ENCODE measurements at places on chromosomes 5 and 9.

GRCh38 chr5:76153271-76153670 is 70.1 kb downstream of the SV2C start:
- DNase-seq: no peak

GRCh38 chr9:38363589-38363925 is 28.9 kb upstream of the ALDH1B1 start:
- DNase-seq: no peak

DNA sequence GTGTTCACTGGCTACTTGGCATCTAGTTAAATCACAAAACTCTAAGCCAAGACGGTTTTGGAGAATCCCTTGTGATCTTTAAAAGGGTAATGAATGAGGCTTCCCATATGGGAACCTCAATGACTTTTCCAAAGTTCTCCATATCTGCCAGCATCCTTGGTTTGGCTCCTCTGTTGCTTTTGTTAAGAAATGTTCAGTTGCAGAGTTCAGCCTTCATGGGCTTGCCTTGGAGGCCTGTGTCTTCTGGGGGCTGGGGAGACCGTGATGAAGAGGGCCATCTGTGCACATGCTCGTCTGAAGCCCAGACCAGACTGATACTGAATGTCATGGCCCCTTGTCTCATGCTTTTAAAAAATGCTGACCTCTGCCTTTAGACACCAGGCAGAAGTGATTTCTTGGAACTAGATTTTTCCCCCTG is 84.3 kb downstream of the RAI14 start:
- DNase-seq: no peak

DNA sequence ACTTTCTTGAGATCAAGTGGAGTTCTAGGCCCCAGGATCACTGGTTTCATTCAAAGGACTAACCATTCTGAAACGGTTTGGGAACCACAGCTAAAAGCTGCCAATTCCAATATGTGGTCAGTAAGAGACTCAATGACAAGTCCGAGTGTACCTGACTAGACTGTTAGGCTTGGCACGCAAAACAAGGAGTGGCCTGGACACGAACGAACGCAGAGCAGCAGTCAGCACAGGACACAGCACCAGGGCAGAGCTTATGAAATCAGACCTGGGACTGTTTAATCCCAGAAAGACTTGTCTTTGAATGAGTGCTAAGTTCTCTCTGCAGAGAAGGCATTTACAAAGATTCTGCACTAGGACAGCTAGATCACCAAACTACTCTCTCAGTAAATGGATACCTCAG is 213.8 kb downstream of the GAPVD1 start:
- no peak for DNase-seq

- DNase-seq: no peak
Observed at GRCh38 chr5:62575489-62575888, 3.1 kb upstream of the LRRC70 start.

DNA sequence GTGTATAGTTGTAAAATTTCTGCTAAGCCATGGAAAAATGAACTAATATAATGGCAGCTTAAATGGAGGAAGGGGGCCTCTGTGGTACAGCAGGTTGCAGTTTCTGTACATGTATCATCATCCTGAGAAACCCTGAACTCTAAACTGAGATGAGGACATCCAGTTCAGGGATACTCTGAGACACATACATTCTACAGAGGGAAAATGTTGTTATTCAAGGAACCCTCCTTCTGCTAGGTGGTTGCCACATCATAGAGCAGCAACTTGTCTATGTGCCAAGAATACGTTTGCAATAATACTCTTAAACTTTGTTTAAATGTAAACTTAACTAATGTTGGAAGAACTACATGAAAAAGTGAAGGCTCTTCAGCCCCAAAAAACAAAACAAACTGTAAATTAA is 1310.8 kb upstream of the WWC1 start:
- DNase-seq: no peak

GRCh38 chr9:132249690-132250089 is 87.8 kb downstream of the NTNG2 start:
- DNase-seq: no peak

DNA sequence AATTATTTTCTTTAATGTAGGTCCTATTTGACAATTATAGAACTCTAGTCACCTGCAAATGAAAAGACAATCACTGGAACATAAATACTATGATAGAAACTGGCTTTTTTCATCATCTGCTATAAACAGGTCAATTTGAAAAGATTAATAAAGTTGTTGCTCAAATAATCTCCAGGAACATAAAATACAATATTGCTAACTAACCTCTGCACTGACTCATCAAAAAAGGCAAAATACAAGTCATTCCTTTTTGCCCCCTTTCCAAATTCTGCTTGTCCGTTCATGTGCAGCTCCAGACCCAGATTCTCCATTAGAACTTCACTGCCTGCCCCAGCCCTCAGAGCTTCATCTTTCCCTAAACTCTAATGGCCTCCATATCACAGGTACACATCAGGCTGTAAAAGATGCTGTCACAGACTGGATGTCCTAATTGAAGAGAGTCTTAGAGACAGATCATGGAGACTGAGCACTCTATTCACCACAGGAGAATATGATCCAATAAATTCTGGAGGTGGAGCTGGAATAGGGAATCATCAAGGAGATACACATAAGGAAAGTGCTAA is 1.6 kb downstream of the DCTN4 start:
- no peak for DNase-seq

- no peak for DNase-seq
Observed at GRCh38 chr5:122180146-122180712, 50.9 kb downstream of the ZNF474 start.

GRCh38 chr5:50623666-50624065 is 42.8 kb upstream of the PARP8 start:
- DNase-seq: no peak

DNA sequence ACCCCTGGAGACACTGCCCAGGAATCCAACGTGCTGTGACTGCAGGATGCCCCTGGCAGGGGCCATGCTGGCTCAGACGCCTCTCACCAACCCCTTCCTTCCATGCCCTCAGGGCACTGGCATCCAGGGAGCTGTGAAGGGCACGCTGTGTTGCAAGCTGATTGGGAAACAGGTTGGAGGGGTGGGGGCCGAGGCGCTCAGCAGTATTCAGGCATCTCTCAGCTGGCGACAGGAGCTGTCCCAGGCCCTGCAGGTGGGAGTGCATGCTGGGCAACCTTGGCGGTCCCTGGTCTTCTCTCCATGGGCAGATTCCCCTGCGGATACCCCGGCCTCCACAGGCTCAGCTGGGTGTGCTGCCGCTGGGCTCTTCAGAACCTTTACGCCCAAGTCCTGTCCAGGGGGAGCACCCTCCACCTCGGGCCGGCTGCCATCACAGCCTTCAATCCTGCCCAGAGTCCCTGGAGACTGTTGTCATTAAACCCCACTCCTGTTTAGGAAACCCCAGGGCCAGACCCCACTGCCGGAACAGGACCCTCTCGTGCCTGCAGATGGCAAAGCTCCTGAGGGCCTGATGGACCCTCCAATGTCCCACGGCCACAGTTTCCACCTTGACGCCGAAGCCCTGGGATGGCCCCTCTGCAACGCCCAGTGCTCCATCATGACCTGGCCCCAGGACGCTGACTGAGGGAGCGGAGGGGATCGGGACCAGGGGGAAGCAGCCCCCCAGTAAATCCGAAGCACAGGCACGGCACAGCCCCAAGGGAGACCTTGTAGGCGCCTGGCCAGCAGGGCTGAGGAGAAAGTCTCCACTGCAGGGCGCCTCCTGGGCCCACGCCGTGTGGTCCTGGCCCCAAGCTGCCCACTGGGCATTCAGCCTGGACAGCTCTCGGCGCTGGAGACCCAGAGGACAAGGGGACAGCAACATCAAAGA is 9.3 kb downstream of the TPPP start:
- DNase-seq: no peak

GRCh38 chr9:87338088-87338989 is 159.3 kb upstream of the DAPK1 start:
- DNase-seq: no peak

DNA sequence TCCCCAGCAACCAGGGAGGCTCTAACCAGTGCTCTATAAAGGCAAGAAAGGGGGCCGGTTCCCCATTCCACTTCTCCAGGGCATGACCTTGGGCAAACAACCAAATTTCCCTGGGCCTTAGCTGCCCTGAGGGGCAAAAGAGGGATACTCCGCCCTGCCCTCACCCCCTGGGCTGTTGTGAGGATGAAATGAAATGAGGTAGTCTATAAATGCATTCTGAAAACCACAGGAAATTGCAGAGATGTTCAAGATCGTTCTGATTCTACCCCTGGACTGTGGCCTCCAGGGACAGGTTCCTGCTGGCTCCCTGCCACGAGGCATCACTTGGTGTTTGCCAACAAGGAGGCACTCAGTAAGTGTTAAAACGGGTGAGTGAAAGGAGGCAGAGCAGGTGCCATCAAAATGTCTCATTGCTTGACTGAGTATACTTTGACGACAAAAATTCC is 5.7 kb downstream of the RAPGEF1 start:
- DNase-seq: no peak

DNA sequence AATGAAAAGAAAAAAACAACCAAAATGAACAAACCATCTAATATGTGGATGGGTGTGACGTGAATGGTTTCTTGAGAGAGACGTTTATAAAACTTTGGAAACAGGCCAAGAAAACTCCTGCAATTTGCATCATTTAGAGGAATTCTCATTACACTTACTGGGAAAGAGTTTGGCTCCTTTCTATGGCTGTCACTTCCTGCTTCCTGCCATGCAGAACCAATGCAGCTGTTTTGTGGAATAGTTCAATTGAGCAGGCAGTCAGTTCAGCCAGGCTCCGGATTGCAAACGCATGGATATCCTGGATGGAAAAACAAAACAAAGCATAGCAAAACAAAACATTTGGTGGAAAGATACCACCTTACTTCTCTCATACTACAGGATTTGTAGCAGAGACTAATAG is 36.6 kb downstream of the FAM114A2 start:
- DNase-seq: no peak

DNA sequence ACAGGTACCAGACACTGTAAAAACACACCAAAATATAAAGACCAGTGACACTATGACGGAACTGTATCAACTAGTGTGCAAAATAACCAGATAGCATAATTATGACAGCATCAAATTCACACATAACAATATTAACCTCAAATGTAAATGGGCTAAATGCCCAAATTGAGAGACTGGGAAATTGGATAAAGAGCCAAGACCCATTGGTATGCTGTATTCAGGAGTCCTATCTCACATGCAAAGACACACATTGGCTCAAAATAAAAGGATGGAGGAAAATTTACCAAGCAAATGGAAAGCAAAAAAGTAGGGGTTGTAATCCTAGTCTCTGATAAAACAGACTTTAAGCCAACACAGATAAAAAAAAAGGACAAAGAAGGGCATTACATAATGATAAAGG is 416.3 kb upstream of the ZNF608 start:
- no peak for DNase-seq

- no peak for DNase-seq
Observed at GRCh38 chr5:69265931-69266330, 31.2 kb downstream of the CDK7 start.

DNA sequence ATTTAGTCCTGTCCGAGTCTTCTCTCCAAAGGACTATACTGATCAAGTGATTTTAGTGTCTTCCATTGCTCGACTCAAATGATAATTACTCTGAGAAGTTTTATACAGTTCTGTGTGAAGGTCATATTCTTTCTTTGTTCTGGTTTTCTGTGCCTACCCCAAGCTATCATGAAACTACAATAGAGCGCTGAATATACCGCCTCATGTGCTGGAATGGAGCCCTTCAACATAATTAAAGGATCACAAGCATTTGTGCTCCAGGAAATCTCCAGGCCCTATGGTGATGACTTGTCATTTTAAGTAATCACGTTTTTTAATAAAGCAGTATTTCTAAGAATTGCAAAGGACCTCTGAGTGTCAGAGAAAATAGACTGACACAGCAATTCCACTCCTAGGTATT is 10.9 kb upstream of the SLC31A2 start:
- DNase-seq: no peak

DNA sequence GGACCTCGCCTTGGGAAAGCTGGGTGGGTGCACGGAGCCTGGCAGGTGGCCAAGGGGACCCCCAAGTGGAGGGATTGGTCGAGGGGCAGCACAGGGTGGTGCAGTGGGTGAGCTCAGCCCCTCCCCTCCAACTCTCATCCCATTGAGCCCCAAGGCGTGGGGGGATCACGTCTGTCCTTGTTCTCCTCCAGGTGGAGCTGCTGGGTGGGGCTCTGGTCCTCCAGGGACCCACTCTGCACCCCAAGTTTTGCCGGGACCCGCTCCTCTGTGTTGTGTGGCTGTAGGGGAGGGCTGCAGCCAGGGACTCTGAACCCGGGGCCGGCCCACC is 3.6 kb upstream of the FUT7 start:
- DNase-seq: no peak

GRCh38 chr5:153489611-153490010 is 859 bp upstream of the GRIA1 start:
- no peak for DNase-seq

- DNase-seq: no peak
Observed at GRCh38 chr9:31251386-31251785, 1133.1 kb upstream of the ACO1 start.

GRCh38 chr9:125189011-125189360 is 617 bp downstream of the PPP6C start:
- no peak for DNase-seq

DNA sequence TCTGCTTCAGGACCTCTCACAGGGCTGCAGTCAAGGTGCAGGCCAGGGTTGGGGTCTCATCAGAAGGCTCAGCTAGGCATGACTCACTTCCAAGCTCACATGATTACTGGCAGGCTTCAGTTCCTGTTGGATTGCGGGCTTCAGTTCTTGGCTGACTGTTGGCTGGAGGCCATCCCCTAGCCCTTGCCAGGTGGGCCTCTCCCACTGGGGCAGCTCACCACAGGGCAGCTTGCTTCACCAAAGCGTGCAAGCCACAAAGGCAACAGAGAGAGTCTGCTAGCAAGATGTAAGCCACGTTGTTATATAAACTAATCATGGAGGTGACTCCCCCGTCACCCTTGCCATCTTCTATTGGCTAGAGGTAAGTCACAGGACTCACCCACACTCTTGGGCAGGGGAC is 14.4 kb downstream of the CPLX2 start:
- DNase-seq: no peak

DNA sequence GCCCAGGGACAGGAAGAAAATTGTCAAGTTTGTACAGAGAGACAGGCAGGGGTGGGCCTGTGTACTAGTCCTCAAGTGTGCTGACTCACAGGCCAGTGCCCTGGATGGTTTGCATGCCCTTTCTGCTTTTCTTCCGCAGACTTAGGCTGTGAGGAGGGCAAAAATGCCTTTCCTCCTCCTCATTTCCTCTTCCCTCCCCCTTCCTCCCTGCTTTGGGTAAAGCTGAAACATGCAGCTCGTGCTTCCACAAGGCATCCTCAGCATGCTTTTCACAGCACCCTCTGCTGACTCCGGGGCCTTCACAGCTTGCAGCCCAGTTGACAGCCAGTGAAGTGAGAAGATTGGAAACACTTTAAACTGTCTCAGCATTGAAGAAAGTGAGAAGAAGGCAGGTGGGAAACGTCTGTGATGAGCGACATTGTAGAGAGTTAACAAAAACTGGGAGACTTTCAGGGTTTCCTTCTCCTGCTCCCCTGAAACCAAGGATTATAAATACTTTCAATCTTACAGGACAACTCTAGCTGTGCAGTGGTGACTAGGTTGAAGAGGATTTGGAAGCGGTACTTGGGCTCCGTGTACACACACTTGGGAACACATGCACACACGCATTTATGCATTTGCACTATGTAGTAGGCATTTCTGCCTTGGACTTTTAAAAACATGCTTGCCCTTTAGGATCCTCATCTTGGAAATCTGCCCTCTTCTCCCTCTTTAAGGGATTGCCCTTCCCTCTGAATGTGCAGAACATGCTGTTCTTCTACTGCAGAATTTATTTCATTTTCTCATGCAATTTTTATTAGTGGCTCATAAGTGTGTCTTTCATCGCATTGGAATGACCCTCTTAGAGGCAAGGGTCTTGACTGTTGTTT is 138.8 kb downstream of the GRIA1 start:
- peak; percentile 93 for DNase-seq

- no peak for DNase-seq
Observed at GRCh38 chr5:122896598-122897282, 51.3 kb downstream of the SNX24 start.

All from GM04504 (cell line).